Left cardiac atrium (tissue), 4 donors: ENCODE measurements at places on chromosomes 4 and X.
A peak's percentile ranks its signal among the peaks of the same experiment; 100 is the strongest.

DNA sequence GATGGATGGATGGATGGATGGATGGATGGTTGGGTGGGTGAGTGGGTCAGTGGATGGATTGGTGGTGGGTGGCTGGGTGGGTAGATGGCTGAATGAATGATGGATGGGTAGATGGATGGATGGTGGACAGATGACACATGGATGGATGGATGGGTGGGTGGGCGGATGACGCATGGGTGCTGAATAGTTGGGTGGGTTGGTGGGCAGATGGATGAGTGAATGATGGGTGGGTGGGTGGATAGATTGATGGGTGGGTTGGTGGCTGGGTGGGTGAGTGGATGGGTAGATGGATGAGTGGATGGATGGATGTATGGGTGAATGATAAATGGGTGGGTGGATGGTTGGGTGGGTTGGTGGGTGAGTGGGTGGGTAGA lies 69.9 kb upstream of the NKX1-1 start:
- DNase-seq = no peak

GRCh38 chrX:137342969-137343368 lies 223.0 kb upstream of the ZIC3 start:
- DNase-seq = no peak

- DNase-seq = no peak
These were observed 505.3 kb upstream of the CPEB2 start for GRCh38 chr4:14496969-14497368.

DNA sequence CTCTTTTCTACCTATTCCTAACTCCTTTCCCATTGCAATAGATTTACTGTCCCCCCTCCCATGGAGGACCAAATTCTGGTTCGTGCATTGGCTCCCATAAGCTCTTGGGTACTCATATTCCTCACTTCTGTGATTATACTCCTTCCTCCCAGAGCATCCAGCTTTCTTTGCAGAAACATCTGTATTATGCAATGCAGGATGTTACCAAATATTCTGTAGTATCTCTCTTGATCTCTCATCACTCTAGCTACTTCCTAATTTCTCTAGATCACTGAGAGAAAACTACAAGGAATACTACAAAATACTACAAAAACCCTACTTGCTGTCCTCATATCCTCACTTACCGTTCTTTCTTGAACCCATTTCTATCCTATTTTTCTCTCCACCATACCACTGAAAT lies 395.9 kb upstream of the HS3ST1 start:
- DNase-seq = no peak

DNA sequence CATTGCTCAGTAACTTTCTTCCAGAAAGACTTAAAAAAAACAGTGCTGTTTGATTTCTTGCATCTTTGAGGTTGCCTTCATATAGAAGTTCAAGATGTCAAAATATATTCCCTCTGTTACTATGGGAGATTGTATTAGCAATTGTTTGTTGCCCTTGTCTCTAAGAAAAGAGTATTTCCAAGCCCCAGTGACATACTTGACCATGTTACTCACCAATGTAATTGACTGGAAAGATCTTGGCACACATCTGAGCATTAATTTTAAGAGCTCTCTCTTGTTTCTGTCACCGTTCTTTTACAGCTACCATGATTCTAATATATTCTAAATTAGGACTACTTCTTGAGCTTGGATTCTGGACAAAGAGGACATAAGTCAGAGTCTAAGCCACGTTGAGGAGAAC lies 902.7 kb upstream of the EPHA5 start:
- no peak for DNase-seq

- no peak for DNase-seq
These were observed 44.7 kb downstream of the DOCK11 start for GRCh38 chrX:118540342-118540741.

- no peak for DNase-seq
These were observed 703.0 kb downstream of the PCDH18 start for GRCh38 chr4:136829280-136829679.

GRCh38 chr4:111959222-111959621 lies 186.0 kb upstream of the FAM241A start:
- no peak for DNase-seq

- no peak for DNase-seq
These were observed 1.7 kb upstream of the TRPC5OS start for GRCh38 chrX:111874241-111874640.

DNA sequence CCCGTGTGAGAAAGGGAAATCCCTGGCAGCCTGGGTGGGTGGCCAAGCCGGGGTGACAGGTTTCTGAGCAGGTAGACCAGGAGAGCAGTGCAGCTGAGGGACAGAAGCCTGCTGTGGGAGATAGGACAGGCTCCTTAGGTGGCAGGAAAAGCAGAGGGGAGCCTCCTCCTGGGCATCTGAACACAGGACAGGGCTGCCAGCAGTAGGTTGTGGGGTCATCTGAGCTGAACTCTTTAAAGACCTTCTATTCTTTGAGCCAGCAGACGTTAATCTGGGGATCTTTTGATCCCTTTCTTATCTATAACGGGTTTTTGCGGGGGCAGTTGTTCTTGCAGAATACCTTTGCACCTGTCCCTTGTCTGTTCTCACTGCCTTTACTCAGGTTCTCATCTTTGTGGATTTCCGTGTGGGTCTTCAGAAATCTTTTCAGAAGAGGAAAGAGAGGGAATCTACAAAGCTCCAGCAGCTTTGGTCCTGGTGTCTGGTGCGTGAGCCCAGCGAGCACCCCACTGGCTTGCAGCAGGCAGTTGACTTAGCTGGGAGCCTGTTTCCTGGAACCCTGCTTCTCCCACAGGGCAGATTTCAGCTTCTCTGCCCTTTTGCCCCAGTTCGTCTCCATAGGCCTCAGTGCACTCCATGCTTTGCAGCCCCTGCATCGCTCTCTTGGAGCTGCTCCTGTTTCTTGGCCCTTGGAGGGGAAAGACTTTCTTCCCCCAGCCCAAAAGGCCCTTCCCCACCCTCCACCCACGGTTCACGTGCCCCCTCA lies 35.8 kb upstream of the TADA2B start:
- DNase-seq = no peak

GRCh38 chr4:177159600-177159999 lies 150.1 kb upstream of the NEIL3 start:
- DNase-seq = no peak

- DNase-seq = no peak
These were observed 147.5 kb downstream of the FBXO8 start for GRCh38 chr4:174135936-174136406.

DNA sequence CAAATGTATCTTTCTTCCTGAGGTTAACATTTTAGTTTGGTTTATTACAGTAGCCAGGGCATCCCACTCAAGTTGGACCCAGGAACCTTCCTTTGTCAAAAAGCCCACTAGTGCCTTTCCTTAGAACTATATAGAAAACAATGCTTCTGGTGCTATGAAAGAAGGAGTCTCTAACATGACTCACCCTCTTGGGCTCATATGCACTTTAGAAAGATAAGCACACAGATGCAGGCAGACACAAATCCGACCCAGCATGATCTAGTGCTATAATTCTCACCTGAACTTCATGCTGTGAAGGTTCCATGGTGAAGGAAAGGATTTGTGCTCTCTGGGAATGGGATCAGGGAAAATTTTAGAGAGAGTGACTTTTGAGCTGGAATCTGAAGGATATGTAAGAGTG lies 289.4 kb downstream of the ANKRD50 start:
- no peak for DNase-seq

DNA sequence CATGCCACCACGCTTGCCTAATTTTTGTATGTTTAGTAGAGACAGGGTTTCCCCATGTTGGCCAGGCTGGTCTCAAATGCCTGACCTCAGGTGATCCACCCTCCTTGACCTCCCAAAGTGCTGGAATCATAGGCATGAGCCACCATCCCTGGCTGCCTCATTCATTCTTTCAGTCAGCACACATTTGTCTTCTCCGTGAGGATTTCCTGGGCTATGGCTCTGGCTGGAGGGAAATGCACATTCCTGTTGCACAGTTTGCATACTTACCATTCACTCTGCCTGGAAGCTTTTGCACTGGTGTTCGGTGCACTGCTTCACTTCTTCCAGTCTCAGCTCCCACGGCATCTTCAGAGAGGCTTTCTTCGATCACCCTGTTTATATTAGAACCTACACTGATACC lies 267.8 kb downstream of the STIM2 start:
- DNase-seq = no peak

GRCh38 chr4:23097251-23097650 lies 404.5 kb downstream of the GBA3 start:
- DNase-seq = no peak

GRCh38 chrX:148381603-148382002 lies 118.8 kb upstream of the AFF2 start:
- DNase-seq = no peak

DNA sequence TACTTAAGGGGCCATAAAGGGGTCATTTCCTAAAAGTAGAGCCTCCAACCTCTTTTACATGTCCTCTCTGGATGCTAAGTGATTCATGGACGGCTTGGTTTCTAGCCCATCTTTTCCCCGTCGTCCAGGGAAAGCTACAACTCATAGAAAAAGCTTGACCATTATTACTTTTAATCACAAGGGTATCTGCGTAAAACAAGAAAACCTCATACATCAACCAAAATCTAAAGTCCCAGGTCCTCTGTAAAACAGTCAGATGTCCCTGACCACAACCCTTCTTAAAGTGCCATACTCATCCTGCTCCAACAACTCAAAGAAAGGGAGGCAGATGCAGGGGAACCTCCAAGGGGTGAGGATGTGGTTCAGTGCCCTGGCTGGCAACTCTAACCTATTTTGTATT lies 29.6 kb downstream of the ADGRA3 start:
- no peak for DNase-seq

- DNase-seq = no peak
These were observed 1.7 kb upstream of the PDHA2 start for GRCh38 chr4:95838192-95838591.

- no peak for DNase-seq
These were observed 24.4 kb downstream of the UCHL1 start for GRCh38 chr4:41281038-41281634.

DNA sequence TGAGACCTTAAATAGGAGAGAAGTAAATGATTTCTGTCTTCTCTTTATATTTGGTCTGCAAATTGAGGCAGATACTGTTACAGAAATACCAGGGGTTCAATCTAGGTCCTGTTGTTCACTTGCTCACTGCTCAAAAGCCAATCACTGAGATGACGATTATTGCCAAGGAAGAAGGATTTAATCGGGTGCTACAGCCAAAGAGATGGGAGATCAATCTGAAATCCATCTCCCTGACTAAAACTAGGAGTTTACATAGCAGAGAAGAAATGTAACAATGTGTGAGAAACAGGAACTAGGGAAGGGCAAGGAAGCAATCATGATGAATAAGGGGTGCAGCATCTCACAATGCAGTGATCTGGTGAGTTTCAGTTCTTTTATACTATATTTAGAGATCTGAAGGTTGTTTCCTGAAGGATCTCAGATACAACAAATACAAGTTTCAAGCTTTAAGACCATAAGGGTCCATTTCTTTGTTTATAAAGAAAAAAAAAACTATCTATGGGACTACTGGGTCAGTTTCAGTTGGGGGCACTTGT lies 117.9 kb upstream of the FAM9B start:
- no peak for DNase-seq

DNA sequence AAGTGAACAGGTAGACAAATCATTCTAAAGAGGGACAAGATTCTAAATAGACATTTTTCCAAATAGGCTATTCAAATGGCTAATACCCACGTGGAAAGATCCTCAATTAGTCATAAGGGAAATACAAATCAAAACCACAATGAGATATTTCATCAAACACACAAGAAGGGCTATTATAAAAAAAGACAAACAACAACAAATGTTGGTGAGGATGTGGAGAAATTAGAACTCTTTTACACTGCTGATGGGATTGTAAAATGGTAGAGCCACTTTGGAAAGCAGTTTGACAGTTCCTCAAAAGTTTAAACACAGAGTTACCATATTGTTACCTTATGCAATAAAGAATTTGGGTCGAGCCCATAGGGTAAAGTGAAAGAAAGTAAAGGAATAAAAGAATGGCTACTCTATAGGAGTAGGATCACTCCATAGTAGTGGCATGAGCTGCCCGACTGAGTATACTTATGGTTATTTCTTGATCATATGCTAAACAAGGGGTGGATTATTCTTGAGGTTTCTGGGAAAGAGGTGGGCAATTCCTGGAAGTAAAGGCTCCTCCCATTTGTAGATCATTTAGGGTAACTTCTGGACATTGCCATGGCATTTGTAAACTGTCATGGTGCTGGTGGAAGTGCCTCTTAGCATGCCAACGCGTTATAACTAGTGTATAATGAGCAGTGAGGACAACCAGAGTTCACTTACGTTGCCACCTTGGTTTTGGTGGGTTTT lies 58.9 kb upstream of the FAM9C start:
- no peak for DNase-seq

GRCh38 chrX:103823591-103823990 lies 8.5 kb downstream of the RAB9B start:
- no peak for DNase-seq

GRCh38 chr4:123924536-123924935 lies 527.9 kb downstream of the SPRY1 start:
- DNase-seq = no peak

DNA sequence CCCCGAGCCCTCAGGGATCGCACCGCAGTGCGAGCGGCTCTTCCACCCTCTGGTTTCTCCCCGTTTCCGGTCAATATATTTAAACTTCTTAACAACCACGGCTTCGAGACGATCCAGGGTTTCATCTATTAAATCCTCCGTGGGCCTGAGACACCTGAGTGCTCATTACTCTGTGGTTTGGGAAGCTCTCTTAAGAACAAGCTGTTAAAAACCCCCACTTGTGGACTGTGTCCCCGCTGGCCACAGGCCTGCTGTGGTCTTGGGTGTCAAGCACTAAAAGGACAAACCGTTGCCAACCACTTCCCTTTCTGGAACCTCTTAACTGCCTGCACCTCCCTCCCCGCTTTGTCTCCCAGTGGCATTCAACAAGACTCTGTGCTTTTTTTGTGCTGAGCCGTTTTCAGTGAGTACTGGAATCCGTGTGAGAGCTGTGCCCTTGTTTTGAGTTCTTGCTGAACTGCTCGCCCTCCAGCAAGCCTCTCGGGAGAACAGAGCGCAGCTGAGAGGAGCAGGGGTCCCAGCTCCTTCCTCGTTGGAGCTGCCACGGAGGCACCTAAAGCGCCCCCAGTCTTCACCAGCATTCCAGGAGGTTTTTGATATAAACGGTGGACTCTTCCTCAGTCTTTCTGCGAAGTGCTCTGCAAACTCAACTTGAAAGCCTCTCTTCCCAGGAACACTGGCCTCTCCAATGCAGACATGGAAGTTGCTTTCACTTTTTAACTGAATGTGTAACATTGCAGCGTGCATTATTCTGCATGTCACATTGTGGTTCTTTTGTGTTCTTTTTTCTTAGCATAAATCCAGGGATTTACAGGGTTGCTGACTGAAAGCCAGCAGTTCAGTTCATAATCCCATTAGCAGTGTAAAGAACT lies 691 bp upstream of the IGFBP7 start:
- DNase-seq = peak; percentile 46

DNA sequence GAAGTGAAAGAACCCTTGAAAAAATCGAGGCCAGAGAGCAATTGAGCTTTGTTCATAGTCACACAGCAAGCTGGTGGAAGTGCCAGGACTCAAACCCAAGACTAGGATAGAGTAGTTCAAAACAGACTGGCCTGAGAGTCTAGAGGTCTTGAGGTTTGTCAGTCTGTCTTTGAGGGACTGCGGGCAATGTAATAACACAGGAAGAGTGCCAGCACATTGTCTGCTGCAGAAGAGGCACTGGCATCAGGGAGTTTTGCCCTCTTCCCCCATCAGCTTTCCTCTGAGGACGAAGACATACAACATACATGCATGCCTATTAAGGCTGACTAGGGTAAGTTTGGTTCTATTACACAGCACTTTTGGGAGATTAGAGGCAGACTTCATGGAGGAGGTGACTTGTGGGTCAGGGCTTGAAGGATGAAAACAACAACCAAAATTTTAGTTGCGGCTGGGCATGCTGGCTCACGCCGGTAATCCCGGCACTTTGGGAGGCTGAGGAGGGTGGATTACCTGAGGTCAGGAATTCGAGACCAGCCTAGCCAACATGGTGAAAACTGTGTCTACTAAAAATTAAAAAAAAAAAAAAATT lies 64.1 kb upstream of the LAS1L start:
- DNase-seq = no peak
